ENCODE measurements at places on chromosomes 16 and 17.

- DNase-seq: no peak
Measured at GRCh38 chr16:266258-267164, 9.2 kb downstream of the RGS11 start.

- no peak for DNase-seq
Measured at GRCh38 chr16:87196661-87197060, 120.5 kb downstream of the C16orf95 start.

DNA sequence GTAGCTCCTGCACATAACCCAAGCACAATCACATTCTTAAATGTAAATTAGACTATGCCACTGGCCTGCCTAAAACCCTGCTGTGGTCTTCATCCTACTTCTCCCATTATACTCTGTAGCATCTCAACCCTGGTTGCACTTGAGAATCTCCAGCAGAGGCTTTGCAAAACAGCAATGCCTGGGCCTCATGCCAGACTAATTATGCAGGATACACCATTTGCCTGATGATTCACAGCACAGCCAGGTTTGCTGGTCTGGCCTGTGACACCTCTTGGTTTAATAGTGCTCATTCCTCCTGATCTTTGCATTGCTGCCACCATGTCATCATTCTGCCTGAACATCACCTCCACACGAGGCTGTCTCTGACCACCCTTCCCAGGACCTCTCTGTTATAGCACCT is 491.9 kb upstream of the TOM1L1 start:
- no peak for DNase-seq

- DNase-seq: no peak
Measured at GRCh38 chr17:76151896-76152454, 10.9 kb upstream of the FOXJ1 start.

DNA sequence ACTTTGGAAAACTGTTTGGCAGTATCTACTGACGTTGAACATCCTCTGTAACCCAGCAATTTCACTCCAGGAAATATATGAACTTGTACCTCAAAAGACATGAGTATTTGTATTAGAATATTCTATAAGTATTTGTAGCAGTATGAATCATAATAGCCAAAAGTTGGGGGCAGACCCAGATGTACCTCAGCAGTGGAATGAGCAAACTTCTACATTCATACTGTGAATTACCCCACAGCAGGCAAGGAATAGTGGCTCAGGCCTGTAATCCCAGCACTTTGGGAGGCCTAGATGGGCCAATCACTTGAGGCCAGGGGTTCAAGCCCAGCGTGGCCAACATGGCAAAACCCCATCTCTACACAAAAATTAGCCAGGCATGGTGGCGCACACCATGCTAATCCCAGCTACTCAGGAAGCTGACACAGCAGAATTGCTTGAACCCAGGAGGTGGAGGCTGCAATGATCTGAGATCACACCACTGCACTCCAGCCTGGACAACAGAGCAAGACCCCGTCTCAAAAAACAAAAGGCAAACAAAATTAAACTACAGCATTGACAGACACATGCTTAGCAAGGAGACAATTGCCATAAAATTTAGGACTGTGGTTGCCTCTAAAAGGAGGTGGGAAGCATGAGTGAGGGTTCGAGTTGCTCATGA is 11.2 kb upstream of the HELZ start:
- DNase-seq: no peak

DNA sequence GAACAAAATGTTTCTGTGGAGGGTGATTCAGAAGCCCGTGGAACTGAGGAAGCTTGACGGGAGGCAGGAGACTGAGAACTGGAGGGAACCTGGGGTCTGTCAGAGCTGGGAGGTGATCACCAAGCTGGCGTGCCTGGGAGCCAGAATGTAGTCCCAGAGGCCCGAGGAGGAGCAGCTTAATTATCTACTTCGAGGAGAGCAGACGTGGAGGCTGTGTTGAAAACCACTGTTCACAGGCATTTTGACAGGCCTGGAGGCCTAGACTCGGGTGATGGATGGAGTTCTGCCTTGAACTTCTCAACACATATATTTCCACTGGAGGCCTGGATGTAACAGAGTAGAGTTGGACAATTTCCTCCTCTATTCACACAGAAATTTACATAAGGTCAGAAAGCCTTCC is 177.7 kb upstream of the SALL1 start:
- no peak for DNase-seq

GRCh38 chr17:48198950-48199541 is 91.5 kb downstream of the SNX11 start:
- DNase-seq: no peak

- DNase-seq: no peak
Measured at GRCh38 chr16:49116873-49117272, 164.8 kb downstream of the CBLN1 start.

DNA sequence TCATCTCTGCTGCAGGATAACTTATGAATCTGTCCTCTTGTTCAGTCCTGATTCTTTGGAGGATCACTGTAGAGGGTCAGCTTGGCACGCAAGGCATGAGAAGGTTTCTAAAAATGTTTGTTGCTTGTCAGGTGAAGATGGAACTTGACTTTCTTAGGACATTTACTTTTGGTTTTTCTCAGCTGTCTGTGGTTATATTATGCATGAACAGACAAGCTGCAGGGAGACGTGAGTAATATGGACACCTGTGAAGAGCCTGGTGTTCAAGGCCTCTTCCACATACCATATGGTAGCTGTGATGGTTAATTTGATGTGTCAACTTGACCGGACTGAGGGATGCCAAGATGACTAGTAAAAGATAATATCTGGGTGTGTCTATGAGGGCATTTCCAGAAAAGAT is 270.2 kb upstream of the CPHXL start:
- DNase-seq: no peak

GRCh38 chr16:10846213-10846998 is 27.8 kb upstream of the TVP23A start:
- DNase-seq: no peak

- no peak for DNase-seq
Measured at GRCh38 chr17:19336938-19337711, 25.4 kb downstream of the B9D1 start.

DNA sequence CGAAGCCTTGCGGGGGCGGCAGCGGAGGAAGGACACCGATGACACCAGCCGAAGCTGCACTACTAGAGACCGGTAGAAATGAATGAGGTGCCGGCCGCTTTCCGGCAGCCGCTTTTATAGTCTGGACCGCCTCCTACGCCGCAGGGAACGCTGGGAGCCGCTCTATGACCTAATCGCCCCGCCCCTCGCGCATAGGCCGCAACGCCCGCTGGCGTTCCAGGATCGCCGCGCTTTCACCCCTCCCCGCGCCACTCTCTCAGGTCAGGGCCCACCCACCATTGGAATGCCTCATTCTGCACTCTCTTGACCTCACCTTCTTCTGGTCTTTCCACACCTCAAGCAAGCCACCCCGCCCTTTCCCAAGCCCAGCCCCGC is at the start of gene DDX5:
DDX5 (minus strand) TSS at position 89 of the 375 bp plus-strand sequence. CDS start 170 bp downstream, outside the sequence.
- DNase-seq: peak; percentile 98

GRCh38 chr17:40417258-40417608 is 463 bp downstream of the TOP2A start:
- peak; percentile 35 for DNase-seq
